Ascending aorta (tissue), 2 donors: ENCODE measurements at places on chromosomes 2 and 18.

DNA sequence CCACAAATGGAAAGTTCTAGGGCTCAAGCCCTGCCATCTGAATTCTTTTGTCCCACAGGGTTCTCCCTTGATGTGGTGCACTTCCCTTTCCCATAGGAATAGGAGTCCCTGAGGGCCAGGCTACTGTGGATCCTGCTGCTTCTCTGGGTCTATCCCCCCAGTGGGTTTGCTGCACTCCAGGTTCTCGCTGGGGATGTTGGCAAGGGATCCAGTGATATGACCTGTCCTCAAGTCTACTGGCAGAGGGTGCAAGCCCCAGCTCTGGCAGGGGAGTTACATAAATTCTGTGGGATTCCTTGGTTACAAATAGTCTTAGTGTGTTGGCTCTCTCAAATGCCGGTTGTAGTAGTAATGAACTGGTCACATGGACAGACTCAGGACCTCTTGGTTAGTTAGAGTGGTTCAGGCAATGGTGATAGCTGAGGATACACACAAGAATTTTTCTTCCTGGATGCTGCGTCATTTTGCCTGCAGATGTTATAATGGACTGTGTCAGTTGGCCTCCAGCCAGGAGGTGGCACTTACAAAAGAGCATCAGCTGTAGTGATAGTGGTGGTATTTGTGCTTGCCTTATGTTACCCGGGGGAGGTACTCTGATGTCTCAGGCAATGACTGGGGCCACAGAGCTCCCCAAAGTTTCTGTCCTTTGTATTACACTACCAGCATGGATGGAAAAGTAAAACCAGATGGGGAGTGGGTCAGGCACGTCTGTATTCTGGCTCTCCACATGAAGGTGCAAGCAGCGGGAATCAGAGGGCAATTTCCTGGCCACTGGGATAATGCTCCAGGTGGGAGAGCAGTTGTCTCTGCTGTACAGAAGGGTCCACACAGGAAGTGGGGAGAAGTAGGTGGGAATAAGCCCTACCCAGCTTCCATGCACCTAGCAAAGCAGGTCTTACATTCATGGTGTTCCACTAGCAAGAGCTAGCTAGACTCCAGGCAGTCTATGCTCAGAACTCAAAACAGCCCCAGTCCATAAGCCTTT lies 267.9 kb downstream of the SOX11 start:
- DNase-seq = no peak

- DNase-seq = no peak
Measured at GRCh38 chr2:23246992-23247683, 137.8 kb upstream of the KLHL29 start.

DNA sequence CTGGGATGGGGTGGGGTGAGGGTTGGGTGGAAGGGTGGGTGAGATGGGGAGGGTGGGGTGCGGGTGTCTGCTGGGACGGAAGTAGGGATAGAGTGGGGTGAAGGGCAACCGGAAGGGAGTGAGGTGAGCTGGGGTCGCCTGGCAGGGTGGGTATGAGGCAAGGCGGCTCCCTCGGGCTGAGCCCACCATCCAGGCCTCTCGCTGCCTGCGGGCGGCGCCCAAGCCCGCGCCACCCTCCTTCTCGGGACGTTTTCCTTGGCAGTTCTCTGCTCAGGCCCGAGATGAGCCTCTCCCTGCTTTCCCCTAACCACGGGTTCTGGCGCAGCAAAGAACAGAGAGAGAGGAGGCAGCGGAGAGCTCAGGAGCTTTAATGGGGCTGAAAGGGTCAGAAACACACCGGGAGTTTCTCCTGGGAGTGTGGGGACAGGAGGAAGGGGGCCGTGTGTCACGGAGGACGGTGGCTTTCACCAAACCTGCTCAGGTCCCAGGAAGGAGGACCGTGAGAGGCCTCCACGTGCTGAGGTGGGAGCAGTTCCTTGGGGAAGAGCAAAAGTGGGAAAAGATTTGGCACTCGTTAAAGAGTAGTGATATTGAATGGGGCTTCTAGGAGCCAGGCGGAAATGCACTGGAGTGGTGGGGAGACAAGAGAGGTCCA lies 4.1 kb downstream of the FEV start:
- DNase-seq = no peak

GRCh38 chr2:201254081-201254730 lies 6.1 kb upstream of the CASP8 start:
- DNase-seq = no peak

DNA sequence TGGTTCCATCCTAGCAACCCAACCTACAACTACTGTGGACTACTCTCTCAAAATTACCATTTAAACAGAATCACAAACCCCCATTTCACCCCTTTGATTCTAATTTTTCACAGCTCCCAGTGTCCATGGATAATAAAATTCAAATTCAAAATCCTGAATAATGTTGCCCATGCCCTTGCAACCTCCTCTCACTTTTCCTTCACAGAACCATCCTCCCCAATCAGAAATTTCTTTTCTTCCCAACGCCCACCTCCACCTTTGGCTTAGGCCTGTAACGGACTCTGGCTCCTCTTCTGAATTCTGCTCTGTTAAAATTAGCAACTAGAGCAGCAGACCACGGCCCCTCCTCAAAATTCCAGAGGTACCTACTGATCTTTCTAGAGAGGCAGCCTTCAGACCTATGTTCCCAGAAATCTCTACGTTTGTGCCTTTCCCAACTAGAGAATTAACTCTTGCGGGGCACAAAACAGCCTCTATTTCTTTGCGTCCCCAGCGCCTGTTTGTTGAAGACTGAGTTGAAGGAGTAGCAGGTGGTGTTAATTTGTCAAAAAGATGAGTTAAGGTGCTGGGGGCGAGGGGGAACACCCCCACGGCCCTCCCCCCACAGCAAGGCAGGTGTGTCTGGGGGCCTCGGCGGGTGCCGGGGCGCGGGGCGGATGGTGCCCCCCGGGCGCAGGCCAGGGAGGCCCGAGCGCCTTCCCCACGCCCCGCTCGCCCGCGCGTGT lies 428 bp upstream of the MAP3K20 start:
- DNase-seq = no peak

GRCh38 chr2:218229239-218229638 lies 12.2 kb downstream of the ARPC2 start:
- peak; percentile 67 for DNase-seq

DNA sequence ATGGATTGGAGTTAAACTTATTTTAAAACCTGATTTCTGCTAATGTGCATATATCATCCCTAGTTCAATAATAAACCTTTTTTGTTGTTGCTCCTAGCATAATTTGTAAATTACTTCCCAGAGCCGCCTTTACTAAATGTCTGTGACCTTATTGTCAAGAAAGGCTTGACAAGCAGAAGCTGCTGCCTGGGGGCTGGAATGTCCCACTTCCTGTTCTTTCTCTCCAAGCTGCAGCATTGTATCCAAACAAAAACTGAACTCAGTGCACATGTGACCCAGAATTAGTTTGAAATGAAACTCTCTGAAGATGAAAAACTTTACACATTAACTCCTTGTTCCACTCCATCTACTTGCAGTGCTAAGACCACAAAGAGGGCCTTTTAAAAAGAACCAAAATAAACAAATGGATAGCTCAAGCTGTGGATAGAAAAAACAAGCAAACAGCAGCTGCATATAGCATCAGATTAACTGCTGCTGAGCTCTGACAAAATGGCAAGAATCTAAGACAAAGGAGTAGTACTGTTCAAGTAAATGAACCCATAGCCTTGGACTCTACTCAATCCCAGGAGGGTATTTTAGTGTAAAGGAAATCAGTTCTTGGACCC lies 99.8 kb upstream of the NEUROD1 start:
- DNase-seq = no peak

DNA sequence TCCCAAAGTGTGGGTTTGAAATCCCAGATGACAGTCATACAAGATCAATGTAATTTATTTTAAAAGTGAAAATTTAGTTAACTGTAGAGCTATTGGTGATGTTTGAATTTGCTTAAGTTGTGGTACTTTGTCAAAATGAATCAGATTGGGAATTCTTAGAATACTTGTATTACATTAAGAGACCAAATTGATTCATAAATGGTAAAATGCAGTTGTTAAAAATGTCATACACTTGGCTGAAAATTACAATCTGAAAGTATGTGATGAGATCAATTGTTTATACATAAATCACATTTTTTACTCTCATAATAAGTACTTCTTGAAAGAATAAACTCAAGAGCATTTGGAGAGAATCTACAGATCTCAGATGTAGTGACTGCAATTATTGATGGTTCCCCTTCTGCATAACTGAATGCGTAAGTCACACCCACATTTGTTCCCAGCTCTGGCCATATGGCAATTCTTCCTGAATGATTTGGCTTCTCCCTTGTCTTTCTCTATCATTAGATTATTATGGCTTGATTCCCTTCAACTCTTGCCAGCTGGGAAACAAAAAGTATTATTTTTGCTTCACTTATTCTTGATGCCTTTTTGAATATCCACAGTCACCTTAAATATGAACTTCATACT lies 558.5 kb downstream of the CPS1 start:
- no peak for DNase-seq

GRCh38 chr2:238771218-238771617 lies 76.7 kb upstream of the TWIST2 start:
- no peak for DNase-seq

DNA sequence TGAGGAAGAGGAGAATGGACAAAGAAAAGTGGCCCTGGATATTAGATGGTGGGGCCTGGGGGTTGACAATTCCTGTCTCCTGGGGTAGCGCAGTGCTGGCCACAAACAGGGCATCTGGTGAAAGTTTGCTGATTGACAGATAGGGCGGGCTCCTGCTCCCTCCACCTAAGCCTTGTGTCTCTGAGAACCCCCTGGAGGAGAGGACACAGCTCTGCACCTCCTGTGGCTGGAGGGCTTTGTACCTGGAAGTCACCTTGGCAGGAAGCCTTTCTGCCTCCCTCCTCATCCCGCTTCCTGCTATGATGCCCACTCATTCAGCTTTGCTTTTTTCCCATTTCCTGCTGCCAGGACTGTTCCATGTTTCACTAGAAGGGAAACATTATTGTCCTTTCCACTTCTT lies 72.4 kb downstream of the RHOB start:
- no peak for DNase-seq

DNA sequence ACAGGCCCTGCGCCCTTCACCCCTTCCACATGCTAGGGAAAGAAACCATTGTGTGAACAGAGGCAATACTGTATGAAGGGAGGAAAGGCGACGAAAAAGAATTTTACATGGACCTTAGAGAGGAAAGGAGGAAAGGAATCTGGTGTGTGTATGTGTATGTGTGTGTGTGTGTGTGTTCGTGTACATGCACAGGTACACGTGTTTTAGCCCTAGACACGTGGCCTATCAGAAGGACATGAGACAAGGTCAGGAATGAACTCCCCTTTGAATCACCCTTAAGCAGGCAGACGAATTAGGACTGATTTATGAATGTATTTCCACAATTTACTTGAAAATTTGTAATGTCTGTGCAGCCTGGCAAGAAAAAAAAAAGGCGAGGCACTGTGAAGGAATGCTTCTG lies 276.0 kb downstream of the ZNF516 start:
- DNase-seq = no peak

GRCh38 chr2:180970016-180970415 lies 10.4 kb upstream of the UBE2E3 start:
- DNase-seq = no peak

DNA sequence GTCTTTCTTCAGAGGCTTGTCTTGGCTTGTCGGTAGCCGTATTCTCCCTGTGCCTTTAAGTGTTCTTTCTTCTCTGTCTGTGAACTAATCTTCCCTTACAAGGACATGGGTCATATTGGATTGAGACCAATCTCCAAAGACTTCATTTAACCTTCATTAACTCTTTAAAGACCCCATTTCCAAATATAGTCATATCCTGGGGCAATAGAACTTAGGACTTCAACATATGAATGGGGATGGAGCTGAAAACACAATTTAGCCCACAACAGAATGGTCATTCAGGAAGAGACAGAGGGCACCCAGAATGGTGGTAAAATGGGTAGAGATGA lies 82.1 kb upstream of the TANK start:
- DNase-seq = no peak

GRCh38 chr2:38465789-38466127 lies 88.7 kb upstream of the ATL2 start:
- DNase-seq = no peak

DNA sequence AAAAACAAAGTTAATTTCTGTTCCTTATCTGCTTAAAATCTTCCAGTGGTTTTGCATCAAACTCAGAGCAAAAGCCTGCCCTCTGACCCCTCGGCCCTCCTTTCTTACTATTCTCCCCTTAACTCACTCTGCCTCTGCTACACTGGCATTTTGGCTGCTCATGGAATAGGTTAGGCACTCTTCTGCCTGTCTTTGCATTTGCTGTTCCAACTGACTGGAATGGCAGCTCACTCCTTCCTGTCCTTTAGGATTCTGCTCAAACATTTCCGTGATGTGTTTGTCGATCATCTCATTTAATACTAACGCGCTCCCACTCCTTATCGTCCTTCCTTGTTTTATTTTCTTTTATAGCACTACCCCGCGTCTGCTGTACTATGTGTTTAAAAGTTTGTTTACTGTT lies 815 bp downstream of the CEBPZ start:
- no peak for DNase-seq

DNA sequence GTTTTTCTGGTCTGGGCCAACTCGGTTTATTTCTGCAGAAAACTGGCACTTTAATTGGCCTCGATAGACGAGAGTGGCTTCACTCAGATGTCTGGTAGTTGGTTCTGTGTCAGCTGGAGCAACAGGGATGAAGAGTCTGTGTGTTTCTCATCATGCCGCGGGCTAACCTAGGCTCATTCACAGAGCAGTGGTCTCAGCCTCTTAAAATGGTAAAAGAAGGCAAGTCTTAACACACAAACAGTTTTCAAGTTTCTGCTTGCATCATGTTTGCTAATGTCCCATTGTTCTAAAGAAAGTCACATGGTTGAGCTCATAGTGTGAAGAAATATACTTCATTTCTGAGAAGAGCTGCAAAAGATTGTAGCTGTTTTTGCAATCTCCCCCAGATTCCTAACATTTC lies 37.5 kb upstream of the ANXA4 start:
- no peak for DNase-seq

GRCh38 chr2:241981076-241981700 lies 111.7 kb downstream of the RTP5 start:
- DNase-seq = peak; percentile 40

- no peak for DNase-seq
Measured at GRCh38 chr2:209470-209869, 54.4 kb downstream of the SH3YL1 start.

- no peak for DNase-seq
Measured at GRCh38 chr2:172296267-172297046, 130.9 kb upstream of the ITGA6 start.
